Right atrium auricular region (tissue), 2 donors: ENCODE measurements at places on chromosomes 7 and 10. TPM values are rescaled to one million over a fixed set of nuclear protein-coding genes. Genes with fewer than 3 reads are reported as not detected.

DNA sequence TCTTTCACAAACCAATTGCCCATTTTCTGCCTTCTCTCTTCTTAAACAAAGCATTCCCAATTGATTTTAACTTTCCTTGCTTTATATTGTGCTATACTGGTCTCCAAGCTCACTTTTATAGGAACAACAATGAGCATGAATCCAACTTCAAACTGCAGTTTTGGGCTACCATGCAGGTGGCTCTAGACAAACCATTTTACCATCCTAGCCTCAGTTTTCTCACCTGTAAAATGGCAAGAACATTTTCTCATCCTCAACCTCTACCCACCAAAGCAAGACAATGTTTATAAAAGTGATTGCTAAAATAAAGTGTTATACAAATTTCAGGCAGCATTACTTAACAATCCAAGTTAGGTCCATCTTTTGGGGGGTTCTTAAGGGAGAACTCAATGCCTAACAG is 66.8 kb upstream of the ASAH2 start:
- H3K27me3 ChIP-seq: no peaks in the 10 kb centered on the region
- H3K4me1 ChIP-seq: no peaks in the 10 kb centered on the region
- H3K4me3 ChIP-seq: no peak overlapping the region
- H3K36me3 ChIP-seq: no peaks in the 10 kb centered on the region
- no peak for DNase-seq
- no peak overlapping the region for H3K27ac ChIP-seq

- no peaks in the 10 kb centered on the region for H3K27me3 ChIP-seq
- DNase-seq: no peak
- no peak overlapping the region for H3K4me3 ChIP-seq
- peaks cover 9% of the 10 kb centered on the region for H3K36me3 ChIP-seq
Observed at GRCh38 chr10:16741540-16741939, 75.7 kb downstream of the RSU1 start.

- no peaks in the 10 kb centered on the region for H3K27me3 ChIP-seq
- no peak overlapping the region for H3K27ac ChIP-seq
- peaks cover 7% of the 10 kb centered on the region for H3K4me1 ChIP-seq
- no peak overlapping the region for H3K4me3 ChIP-seq
- no peak for DNase-seq
- no peaks in the 10 kb centered on the region for H3K36me3 ChIP-seq
Observed at GRCh38 chr10:47361293-47361692, 13.1 kb downstream of the RBP3 start.

- no peaks in the 10 kb centered on the region for H3K4me1 ChIP-seq
- no peak overlapping the region for H3K4me3 ChIP-seq
- no peak for DNase-seq
Observed at GRCh38 chr7:39265641-39266591, 288.2 kb downstream of the POU6F2 start.

Gene HEPACAM2
- total RNA-seq: 0.22 TPM

DNA sequence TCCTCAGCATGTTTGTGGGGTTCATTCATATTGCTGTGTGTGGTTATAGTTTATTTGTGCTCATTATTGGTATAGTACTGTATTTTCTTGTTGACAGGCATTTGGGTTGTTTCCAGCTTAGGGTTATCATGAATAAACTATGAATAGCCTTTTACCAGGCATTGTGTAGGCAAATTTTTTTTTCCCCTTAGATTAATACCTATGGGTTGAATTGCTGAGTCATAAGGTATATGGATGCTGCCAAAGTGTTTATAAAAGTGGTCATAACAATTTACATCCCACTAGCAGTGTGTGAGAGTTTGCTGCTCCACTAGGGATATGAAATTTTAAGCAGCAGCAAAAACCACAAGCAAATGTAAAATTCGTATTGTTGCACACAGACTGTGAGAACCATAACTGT is 175.0 kb downstream of the PLPP4 start:
- no peak for DNase-seq
- H3K27me3 ChIP-seq: no peaks in the 10 kb centered on the region
- H3K36me3 ChIP-seq: no peaks in the 10 kb centered on the region
- no peak overlapping the region for H3K4me3 ChIP-seq
- H3K4me1 ChIP-seq: no peaks in the 10 kb centered on the region
- H3K27ac ChIP-seq: no peak overlapping the region

DNA sequence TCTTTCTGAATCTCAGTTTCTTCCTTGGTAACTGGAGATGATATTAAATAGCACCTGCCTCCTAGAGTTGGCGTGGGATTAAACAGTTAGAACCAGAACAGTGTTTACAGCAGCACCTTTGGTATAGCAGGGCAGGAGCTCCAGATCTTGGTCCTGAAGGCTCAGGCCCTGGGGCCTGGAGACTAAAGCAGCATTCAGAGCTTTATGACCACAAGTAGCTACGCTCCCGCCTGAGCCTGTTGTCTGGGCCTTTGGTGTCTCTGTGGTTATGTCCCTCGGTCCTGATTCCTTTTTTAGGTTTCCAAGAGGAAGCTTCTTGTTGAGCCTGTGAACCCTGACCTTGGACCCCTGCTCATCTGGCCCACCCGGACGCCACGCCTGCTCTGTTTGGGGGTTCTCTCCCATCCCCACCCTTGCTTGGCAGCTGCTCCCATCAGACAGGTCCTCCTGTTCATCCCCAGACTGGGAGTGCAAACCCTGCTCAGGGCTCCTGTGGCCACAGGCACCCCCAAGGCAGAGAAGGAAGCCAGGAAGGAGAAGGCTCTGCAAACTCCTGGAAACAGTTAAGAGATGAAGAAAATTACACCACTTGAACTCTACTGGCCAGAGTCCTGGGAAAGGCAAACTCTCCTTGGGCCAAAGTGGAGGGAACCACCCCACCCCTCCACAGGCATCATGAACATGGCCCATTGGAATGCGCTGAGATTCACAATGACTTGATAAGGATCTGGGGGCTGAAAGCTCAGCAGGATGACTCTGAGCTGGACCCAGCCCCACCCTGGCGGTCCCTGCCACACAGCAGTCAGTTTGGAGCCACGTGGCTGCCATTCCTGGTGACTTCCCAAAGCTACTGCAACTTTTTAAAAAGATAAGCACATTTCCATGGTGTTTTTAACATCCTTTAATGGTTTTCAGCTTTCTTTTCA is 50.1 kb upstream of the TMEM72 start:
- H3K36me3 ChIP-seq: no peaks in the 10 kb centered on the region
- H3K27ac ChIP-seq: no peak overlapping the region
- H3K4me3 ChIP-seq: no peak overlapping the region
- peak; percentile 74 for DNase-seq
- H3K27me3 ChIP-seq: no peaks in the 10 kb centered on the region
- no peaks in the 10 kb centered on the region for H3K4me1 ChIP-seq

DNA sequence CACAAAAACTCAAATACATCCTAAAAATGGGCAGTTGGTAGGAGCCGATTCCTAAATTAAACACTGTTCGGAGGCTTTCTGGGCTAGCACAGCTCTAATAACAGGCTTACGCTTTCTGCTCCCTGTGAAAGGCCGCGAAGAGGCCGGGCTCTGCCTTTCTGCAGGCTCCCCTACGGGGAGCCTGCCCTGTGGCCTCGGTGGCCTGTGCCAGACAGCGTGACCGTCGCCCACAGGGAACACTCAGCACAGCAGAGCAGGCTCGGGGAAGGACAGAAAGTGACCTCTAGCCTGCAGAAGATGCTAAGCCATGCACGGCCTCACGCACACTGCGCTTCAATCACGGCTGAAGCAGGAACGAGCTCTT is 64.2 kb downstream of the DIP2C start:
- no peaks in the 10 kb centered on the region for H3K27me3 ChIP-seq
- H3K4me3 ChIP-seq: no peak overlapping the region
- H3K4me1 ChIP-seq: no peaks in the 10 kb centered on the region
- H3K36me3 ChIP-seq: no peaks in the 10 kb centered on the region

GRCh38 chr7:113800826-113801225 is 118.0 kb downstream of the PPP1R3A start:
- no peak overlapping the region for H3K27ac ChIP-seq
- no peaks in the 10 kb centered on the region for H3K27me3 ChIP-seq
- no peaks in the 10 kb centered on the region for H3K36me3 ChIP-seq
- no peak overlapping the region for H3K4me3 ChIP-seq

DNA sequence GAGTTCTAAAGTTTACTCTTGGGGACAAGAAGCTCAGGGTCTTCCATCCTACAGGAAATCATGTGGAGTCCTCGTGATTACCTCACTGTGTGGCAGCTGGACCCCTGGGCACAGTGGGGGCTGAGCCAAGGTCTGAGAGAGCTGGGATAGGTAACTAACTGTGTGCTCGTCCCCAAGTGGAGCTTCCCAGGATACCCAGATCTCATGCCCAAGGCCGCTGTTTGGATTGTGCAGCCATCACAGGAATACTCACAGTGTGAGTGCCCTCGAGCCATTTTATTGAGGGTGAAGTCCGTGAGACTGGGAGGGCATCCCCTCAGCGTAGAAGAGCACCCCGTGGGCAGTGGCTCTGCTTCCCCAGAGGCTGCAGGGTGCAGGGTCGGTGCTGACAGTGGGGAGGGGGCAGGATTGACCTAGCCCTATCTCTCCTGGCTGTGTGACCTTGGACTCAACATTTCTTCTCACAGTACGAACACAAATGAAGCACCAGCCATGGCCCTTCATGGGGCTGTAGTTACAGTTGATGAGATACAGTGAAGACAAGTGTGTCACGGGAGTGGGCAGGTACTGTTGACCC is 69.6 kb upstream of the LEP start:
- H3K4me3 ChIP-seq: no peak overlapping the region
- H3K27me3 ChIP-seq: peaks cover 22% of the 10 kb centered on the region
- no peak for DNase-seq

Gene NEUROG3
- total RNA-seq: not detected

GRCh38 chr7:73343671-73344380 is 15.9 kb downstream of the FKBP6 start:
- H3K4me3 ChIP-seq: no peak overlapping the region
- H3K4me1 ChIP-seq: no peaks in the 10 kb centered on the region
- H3K27me3 ChIP-seq: no peaks in the 10 kb centered on the region
- H3K36me3 ChIP-seq: no peaks in the 10 kb centered on the region

DNA sequence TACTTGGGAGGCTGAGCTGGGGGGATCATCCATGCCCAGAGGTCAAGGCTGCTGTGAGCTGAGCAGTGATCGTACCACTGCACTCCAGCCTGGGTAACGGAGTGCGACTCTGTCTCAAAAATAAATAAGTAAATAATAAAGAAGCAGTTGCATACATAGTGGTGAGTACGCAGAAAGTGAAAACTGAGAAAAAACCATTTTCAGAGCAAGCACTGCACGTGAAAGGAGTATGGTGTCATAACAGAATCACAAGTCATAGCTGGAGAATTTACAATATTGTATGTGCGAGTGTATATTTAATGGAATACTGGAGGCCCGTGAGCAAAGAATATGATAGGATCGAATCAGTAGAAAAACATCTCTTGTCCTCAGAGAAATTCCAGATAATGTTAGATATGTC is 22.3 kb downstream of the KIAA1217 start:
- H3K4me3 ChIP-seq: no peak overlapping the region
- no peak overlapping the region for H3K27ac ChIP-seq
- DNase-seq: no peak
- H3K4me1 ChIP-seq: no peaks in the 10 kb centered on the region

DNA sequence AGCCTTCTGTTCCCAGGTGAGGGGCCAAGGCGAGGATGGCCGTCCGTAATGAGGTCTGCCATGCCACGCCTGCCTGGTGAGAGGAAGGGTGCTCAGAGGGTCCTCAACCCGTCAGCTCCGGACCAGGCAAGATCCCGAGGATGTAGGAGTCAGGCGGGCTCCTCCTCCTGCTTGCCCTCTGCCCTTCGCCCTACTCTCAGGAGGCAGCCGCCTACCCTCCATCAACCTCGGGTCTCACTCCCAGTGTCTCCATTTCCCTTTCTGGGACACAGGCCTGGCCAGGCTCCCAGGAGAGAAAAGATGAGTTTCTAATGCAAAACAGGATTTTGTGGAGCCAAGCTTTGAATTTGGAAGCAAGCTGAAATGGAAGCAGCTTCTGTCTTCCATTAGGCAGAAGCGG is 184.0 kb downstream of the PTPN20 start:
- no peaks in the 10 kb centered on the region for H3K4me1 ChIP-seq
- no peak for DNase-seq
- H3K27ac ChIP-seq: no peak overlapping the region
- H3K4me3 ChIP-seq: no peak overlapping the region

GRCh38 chr10:77328272-77328816 is 309.3 kb downstream of the KCNMA1 start:
- H3K4me3 ChIP-seq: no peak overlapping the region
- no peaks in the 10 kb centered on the region for H3K36me3 ChIP-seq
- H3K27me3 ChIP-seq: no peaks in the 10 kb centered on the region
- H3K4me1 ChIP-seq: no peaks in the 10 kb centered on the region

Gene ACSL5
- 12.0 TPM for total RNA-seq

DNA sequence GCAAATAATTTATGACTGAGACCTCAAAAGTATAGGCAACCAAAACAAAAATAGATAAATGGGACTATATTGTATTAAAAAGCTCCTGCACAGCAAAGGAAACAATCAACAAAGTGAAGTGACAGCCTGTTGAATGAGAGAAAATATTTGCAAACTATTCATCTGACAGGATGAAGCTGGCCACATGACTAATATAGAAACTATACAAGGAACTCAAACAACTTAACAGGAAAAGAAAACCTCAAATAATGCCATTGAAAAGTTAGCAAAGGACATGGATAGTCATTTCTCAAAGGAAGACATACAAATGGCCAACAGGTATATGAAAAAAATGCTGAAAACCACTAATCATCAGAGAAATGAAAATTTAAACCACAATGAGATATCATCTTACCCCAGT is 245.1 kb downstream of the STK31 start:
- no peak overlapping the region for H3K27ac ChIP-seq
- DNase-seq: no peak
- no peak overlapping the region for H3K4me3 ChIP-seq
- H3K27me3 ChIP-seq: no peaks in the 10 kb centered on the region

Gene CLRN3
- total RNA-seq: not detected

GRCh38 chr10:964321-964987 is 23.8 kb upstream of the GTPBP4 start:
- H3K27ac ChIP-seq: no peak overlapping the region
- H3K36me3 ChIP-seq: no peaks in the 10 kb centered on the region
- no peaks in the 10 kb centered on the region for H3K27me3 ChIP-seq

- no peak overlapping the region for H3K27ac ChIP-seq
- H3K4me3 ChIP-seq: no peak overlapping the region
- no peaks in the 10 kb centered on the region for H3K36me3 ChIP-seq
- no peaks in the 10 kb centered on the region for H3K4me1 ChIP-seq
- H3K27me3 ChIP-seq: no peaks in the 10 kb centered on the region
Observed at GRCh38 chr7:18558910-18559309, 63.4 kb downstream of the HDAC9 start.

DNA sequence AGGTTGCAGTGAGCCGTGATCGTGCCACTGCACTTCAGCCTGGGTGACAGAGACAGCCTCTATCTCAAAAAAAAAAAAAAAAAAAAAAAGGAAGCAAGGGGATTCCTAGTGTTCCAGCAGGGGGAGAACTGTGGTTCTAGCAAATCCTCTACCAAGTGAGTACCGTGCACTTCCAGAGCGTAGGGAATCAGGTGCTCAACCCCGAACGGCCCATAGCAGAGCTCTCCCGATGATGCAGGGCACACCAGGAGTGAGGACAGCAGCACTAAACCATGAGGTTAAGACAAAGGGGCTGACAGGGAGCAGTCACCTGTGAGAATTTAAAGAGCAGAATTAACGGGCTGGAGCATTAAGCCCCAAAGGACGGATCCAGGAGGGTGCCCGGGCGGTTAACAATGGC is 173.6 kb downstream of the PTPRN2 start:
- no peak for DNase-seq
- no peaks in the 10 kb centered on the region for H3K36me3 ChIP-seq
- no peak overlapping the region for H3K27ac ChIP-seq
- no peak overlapping the region for H3K4me3 ChIP-seq
- H3K4me1 ChIP-seq: no peaks in the 10 kb centered on the region
- no peaks in the 10 kb centered on the region for H3K27me3 ChIP-seq

Gene RASA4B
- total RNA-seq: 4.3 TPM

- H3K27ac ChIP-seq: no peak overlapping the region
- no peak for DNase-seq
- no peaks in the 10 kb centered on the region for H3K36me3 ChIP-seq
Observed at GRCh38 chr10:122487174-122487765, 25.9 kb downstream of the HTRA1 start.
